ENCODE measurements at places on chromosomes 7 and 10.

DNA sequence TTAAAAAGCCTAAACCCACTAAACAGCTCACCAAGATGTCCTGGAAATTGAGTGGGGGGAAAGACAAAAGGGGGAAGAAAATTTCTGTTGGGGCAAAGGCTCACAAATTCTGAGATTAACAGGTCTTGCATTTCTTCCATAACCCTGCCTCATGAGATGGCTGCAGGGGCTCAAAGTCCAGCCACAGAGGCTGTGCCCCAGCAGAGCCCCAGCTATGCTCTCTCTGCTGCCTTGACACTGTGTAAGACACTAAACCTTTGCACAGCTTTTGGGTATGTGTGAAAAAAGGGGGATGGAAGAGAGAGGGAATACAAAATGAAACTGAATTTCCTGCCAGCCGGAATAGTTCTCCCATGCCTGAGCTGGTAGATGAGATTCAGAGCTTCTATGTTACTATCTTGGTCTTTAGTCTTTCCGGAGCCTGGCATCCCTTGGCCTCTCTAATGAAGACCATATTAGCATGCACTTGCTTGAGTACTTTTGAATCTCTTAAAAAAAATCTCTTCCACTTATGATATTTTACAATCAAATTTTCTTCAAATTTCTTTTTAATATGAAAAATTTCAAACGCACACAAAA lies 240.0 kb upstream of the IMMP2L start:
- DNase-seq = no peak

- DNase-seq = no peak
Measured at GRCh38 chr10:119608316-119609155, 11.8 kb upstream of the TIAL1 start.

DNA sequence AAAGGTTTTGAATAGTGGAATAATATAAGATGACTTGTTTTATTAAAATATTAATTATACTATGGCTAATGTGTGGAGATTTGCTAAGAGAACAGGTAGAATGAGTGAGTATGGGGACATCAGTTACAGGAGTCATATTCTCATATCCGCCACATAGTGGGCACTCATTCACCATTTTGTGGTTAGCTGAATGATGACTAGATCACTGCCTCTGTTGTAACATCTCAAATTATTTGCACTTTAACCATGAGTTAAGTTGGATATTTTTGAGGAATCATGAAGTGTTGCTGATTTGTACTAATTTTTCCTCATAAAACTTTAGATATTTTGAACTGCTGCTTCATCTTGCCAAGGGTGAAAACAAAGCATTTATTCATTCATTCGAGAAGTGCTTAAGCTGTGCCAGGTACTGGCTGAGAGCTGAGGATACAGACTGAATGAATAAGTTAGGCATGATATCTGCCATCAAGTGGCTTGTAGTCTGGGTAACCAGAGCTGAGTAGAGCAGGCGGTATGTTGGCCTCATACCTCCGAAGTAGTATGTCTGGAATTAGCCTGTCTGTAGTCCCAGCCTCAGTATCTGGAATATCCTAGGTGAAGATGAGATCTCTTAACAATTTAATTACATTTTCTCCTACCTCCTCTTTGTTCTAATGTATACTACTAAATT lies 100.5 kb downstream of the ZEB1 start:
- DNase-seq = no peak

DNA sequence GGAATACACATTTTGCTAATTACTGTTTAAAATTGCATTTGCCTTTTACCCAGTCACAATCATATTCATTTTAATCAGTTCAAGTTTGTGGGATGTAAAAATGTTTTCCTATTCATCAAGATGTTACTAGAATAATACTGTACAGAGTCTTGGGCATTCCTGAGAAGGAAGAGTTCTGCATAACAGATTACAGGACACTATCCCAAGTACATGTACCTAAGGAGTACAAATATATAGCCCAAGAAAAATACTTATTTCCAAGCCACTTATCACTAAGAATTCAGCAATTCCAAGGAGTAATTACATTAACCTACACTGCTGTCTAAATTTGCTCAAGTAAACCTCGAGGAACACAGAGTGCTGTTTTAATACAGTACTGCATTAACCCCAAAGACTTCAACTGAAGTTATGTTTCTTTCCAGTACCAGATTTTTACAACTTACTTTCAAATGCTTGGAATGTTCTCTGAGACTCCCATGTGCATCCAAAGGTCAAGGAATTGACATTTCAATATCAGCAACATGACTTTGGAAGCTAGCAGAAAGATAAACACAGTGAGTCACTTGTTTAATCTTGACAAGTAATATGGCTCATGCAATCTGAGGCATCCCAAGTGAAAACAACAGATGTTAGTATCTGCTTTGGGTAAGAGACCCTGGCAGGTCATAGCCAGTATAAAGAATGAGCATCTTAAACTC lies 125.4 kb upstream of the BET1 start:
- DNase-seq = no peak

GRCh38 chr7:135980665-135981180 lies 3.6 kb upstream of the MTPN start:
- DNase-seq = no peak

DNA sequence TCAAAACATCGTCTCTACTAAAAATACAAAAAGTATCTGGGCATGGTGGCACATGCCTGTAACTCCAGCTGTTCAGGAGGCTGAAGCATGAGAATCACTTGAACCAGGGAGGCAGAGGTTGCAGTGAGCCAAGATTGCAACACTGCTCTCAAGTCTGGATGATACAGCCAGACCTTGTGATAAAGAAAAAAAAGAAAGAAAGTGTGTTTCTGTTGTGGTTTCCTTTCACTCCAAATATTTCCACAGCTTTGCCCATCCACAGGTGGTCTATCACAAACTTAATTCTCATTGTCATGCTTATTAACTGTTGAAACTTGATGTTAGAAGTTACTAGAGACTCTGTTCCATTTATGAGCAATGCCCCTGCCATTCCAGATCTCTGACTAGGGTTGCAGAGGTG lies 316.0 kb upstream of the SEMA3C start:
- no peak for DNase-seq

GRCh38 chr7:6205971-6206660 lies 66.3 kb downstream of the CYTH3 start:
- no peak for DNase-seq

- DNase-seq = no peak
Measured at GRCh38 chr7:73742338-73742752, 3.7 kb upstream of the ABHD11 start.

- DNase-seq = no peak
Measured at GRCh38 chr10:11856678-11857077, 33.5 kb downstream of the PROSER2 start.

Measured in stimulated activated effector memory CD8-positive, alpha-beta T cell treated with anti-CD3 and anti-CD28 coated beads, Interleukin-12 subunit alpha, Interleukin-12 subunit beta, amount 100 ng/mL, for 72 hours (primary cell).